ENCODE measurements at places on chromosomes 6 and 20.

DNA sequence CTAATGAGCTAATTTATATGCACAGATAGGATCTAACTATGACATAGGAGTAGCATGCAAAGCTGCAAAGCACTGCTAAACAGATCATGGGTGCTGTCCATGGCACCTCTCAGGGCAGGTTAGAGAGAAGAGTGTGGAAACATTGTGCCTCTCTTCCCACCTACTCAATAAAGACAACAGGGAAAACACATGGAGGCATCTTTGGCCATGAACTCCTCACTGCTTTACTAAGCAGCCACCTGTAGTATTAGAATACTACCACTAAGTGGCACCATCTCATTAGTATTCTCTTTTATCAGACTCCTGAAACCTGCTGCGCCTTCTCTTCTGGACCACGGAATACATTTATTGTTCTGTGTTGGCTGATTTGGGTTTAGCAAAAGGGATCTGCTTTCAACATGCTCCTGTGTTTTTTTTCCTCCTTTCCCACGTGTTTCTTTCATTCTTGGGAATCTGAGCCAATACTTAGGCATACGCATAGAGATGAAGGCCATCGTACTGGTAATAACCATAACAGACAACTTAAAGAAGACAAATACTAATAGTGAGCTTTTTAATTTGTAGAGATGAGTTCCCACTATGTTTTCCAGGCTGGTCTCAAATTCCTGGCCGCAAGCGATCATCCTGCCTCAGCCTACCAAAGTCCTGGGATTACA lies 9.4 kb upstream of the HDDC2 start:
- DNase-seq: peak; percentile 63

- DNase-seq: no peak
These were observed 39.9 kb upstream of the NKX2-4 start for GRCh38 chr20:21437248-21437647.

DNA sequence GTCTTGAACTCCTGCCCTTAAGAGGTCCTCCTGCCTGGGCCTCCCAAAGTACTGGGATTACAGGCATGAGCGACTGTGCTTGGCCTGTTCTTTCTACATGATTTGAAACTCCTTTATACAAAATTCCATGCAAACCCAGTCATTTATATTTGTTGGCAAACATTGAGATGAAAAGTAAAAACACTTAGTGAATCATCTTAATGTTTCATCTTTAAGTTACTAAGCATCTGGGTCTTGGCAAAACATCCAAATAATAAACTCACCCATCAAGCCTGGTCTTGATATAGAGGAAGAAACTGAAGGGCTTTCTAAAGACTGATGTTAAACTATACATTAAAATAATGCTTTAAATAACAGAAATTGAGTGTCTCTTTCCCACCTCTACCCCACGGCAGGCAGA lies 95.1 kb downstream of the FUT9 start:
- no peak for DNase-seq

- no peak for DNase-seq
These were observed 607.1 kb downstream of the HDGFL1 start for GRCh38 chr6:23176471-23176870.

DNA sequence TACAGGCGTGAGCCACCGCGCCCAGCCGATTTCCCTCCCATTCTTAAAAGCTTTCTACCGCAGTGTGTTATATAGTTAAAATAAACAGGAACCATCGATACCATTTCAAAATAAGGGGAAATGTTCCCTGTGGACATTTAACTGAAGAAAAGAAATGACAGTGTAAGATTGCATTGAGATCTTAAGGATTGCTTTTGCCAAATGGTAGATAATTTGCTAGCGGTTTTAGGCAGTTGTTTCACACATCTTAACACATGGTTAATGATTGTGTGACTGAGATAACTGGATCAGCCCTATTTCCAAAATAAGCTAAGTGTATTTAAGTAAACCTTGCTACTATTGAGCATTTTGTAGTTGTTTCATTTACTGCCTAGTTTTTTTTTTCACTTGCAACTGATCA lies 15.6 kb downstream of the STX16 start:
- DNase-seq: no peak

- peak; percentile 23 for DNase-seq
These were observed 205.2 kb downstream of the BMP7 start for GRCh38 chr20:57061051-57061900.

DNA sequence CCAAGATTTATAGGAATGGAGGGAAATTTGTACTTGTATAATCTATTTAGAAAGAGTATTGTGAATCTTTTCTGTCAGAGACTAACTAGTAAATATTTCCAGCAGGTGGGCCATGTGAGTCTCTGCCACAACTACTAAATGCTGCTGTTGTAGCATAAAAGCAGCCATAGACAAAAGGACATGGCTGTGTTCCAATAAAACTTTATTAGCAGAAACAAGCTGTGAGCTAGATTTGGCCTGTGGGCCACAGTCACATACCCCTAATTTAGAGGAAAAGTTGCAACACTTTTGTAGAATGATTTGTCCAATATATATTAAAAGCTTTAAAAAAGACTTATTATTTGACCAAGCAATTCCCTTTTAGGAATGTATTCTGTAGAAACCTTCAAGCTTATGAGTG lies 207.2 kb downstream of the LMBRD1 start:
- no peak for DNase-seq

DNA sequence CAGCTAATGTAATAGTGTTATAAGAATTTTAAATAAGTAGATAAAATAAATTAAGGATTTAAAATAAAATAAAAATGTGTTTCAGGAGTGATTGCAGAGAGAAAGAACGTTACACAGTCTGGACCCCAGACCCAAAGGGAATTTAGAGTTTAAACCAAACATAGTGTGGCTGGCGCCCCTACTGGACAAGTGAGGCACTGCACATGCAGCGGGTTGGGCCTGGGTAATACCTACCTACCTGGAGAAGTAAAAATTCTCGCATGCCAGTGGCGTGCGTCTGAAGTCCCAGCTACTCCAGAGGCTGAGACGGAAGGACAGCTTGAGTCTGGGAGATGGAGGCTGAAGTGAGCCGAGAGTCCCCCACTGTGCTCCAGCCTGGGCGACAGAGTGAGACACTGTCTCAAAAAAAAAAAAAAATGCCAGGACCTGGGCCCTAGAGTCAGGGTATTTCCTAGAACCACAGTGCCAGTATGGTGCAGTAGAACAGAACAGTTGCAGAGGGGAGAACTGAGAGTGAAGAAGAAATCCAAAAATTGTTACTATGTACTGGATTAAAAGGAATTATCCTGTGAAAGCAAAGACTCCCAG lies 71.4 kb upstream of the TCF21 start:
- DNase-seq: no peak

DNA sequence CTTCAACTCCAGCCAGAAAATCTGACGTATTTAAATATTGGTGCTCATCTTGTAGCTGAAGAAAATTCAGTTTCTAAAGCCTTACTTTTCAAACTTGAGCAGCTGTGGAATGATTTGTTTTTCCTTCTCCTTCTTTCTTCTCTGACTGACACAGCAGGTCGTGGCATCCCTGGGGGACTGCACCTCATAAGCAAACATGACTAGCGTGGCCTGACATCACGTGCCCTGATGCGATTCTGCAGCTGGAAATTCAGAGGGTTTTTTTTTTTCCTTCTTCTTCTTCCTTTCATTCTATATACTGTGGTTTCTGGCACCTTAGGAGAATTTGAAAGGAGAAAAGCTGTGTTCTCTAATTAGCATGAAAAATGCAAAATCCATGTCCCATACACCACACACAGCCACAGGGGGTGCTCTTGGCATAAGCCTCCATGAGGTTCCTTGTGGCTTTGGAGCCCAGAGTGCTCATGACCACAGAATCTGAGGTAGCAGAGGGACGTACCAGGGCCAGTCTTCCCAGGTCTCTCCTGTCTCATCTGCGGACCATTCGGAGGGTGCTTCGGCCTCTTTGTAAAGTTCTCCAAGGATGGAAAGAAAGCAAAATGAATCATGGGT lies 258.5 kb upstream of the CDH4 start:
- no peak for DNase-seq

- no peak for DNase-seq
These were observed 265.8 kb downstream of the TAF4 start for GRCh38 chr20:61799928-61800327.

DNA sequence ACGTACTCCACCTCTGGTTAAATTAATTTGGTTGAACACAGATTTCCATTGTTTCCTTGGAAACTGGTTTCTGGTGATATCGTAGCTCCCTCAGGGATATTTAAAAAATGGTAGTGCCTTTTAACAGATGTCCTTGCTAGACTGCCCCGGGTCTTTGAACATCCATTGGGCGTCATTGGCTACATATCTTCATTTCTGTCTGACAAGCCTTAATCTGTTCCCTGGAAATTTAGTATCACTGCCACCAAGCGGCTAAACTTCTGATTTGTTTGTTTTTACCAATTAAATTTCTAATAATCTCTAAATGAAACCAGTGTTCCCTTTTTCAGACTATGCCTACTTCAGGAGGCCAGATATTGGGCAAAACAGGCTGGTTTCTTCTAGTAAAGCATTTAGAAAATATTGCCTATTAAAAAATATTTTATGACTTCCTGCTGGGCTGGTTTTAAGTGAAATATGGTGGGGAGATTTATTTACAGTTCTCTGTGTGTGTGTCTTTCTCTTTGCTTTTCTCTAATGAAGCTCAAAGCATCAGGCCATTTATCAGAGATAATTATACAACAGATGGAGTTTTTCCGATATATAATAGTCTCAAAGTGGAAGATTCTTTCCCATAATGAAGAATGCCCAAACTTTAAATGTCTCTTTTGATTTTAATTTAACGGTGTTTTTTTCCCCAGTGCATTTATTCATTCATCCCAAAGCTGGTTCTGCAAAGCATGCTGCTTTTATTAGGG lies 249.5 kb downstream of the ZFAND3 start:
- DNase-seq: peak; percentile 17

GRCh38 chr20:9276966-9277468 lies 208.1 kb downstream of the PLCB4 start:
- no peak for DNase-seq

DNA sequence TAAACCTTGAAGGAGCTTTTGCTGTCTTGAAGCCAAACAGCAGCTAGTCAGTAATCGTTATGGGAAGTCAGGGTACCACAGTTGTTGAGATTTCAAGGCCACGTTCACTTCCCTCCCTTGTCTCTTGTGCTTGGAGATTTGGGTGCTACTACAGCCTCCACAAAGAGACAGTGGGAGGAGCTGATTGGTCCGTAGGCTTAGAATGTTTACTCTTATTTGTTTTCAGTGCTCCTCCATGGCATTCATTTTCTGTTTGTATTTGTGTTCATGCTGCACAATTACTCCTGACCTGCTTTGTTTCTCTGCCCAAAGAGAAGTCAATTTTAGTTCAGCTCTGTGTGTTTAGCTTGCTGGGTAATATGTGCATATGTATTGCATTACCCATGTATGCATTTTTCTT lies 147.7 kb downstream of the PRL start:
- no peak for DNase-seq

- DNase-seq: no peak
These were observed 191.4 kb upstream of the FAM83B start for GRCh38 chr6:54655162-54655561.

- peak; percentile 83 for DNase-seq
These were observed 155.5 kb upstream of the DST start for GRCh38 chr6:56798163-56798562.

GRCh38 chr6:22601984-22602383 lies 32.6 kb downstream of the HDGFL1 start:
- no peak for DNase-seq

DNA sequence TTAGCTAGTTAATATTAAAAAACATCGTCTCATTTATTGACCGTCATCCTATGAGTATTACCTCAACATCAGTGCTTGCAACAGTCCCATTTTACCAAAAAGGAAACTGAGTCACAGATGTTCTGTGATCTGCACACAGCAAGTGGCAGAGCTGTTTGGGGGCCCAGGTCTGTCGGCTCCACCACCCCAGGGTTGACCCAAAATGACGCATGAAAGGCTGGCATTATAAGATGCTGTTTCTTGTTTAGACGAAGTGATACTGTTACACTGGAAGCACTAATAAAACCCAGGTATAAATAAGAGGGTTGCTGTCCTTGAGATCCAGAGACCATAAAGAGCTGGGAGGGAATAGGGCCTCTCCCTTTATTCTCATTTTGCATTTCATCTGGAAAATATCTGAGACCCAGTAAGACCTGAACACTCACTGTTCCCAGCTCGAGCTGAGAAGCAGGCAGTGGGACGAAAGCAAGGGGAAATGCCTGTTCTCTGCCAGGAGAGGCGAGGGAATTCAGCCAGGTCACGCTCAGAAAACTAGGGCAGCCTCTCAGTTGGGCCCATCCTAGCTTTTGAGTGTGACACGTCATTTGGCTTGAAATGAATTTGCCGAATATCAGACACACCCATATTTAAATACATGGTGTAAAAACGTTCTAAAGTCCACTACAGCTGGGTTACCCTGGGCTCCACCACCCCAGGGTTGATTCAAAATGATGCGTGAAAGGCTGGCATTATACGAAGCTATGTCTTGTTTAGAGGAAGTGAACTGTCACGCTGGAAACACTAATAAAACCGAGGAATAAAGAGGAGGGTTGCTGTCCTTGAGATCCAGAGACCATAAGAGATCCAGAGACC lies 1.4 kb upstream of the MICAL1 start:
- peak; percentile 87 for DNase-seq

- peak; percentile 59 for DNase-seq
These were observed 534 bp upstream of the AKIRIN2 start for GRCh38 chr6:87702589-87702945.

DNA sequence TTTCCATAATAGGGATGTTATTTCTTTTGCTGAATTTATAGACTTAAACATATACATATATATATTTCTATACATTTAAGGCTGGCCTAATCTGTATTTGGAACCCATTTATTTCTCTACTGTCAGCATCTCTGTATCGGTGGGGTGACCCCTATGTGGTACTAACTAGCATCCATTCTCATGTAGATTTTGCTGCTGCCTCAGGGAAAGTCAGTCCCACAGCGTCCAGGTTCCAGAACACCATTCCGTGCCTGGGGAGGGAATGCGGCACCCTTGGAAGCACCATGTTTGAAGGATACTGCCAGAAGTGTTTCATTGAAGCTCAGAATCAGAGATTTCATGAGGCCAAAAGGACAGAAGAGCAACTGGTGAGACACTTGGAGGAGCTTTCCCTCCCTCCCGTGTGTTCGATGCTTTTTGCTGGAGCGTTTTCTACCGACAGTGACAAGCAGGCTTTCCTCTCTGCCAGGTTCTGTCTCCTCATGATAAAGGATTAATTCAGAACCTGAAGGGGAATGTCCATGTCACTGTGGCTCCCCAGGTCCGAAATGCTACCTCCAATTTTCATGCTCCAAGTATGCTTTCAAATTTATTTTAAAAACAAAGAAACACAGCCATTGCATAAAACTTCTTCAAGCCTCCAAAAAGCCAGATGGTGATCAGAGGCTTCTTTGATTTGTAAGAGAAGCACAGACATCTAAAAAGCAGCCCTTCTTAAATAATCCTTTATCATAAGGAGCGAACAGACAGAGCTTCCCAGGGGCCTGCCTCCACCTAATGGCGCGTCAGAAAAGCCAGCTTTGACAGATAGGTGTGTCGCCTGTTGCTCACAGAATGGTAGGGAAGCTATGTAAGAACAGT lies 13.1 kb downstream of the TNFAIP3 start:
- DNase-seq: no peak

Measured in AG10803 (cell line).